ENCODE measurements at places on chromosomes 11 and 22. TPM values are rescaled to one million over a fixed set of nuclear protein-coding genes. Genes with fewer than 3 reads are reported as not detected.

AIFM3 gene
- total RNA-seq, result 1.0 TPM

DNA sequence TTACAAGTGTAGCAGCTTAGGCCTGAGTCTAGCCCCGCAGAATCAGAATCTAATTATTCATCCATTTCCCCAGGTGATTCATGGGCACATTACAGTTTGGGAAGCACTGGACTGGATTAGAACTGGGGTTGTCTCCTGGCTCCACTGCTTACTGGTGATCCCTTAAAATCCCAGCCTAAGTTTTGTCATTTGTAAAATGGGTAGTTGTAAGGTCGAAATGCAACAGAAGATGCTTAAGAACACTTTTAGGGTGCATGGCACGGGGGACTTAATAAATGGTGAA is 1.3 kb downstream of the STX3 start:
- DNase-seq, result no peak
- peak overlapping the region; percentile 28 for H3K27ac ChIP-seq
- no peaks in the 10 kb centered on the region for H3K36me3 ChIP-seq
- H3K4me1 ChIP-seq, result peaks cover 2% of the 10 kb centered on the region

- H3K27me3 ChIP-seq, result no peaks in the 10 kb centered on the region
- no peaks in the 10 kb centered on the region for H3K36me3 ChIP-seq
- no peaks in the 10 kb centered on the region for H3K4me1 ChIP-seq
- H3K4me3 ChIP-seq, result no peak overlapping the region
- peak; percentile 79 for DNase-seq
Measured at GRCh38 chr11:62004473-62004872, 37.0 kb upstream of the FTH1 start.

DNA sequence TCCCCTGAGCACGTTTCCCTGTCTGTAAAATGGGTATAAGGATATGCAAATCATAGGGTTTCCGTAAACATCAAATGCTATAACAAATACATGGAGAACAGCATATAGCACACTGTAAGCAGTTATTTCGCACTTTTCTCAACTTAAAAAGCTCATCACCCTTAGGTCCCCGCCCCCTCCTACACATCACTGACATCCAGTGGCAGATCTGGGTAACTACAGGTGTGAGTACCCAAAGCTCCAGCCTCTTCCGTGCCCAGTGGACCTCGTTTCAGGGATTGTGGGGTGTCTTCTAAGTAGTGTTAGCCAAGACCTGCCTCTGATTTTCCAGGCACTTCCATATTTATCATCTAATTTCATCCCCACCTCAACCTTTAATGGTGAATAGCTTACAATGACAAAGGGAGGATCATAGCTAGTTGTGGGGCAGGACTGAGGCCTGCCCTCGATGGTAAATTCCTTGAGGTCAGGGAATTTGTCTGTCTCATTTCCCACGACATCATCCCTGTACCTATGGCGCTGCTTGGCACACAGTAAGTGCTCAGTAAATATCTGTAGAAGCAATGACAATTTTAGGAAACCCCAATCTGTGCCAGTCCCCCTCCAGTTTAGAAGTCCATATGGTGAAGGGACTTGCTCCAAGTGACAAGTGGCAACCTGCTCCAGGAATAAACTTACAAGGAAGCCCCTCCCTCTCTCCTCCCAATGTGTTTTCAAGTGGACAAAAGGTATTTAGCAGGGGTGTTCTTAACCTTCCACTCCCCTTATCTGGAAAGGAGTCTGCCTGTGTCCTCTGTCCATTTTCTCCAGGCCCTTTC is 340.5 kb downstream of the TENM4 start:
- peak; percentile 50 for DNase-seq
- no peaks in the 10 kb centered on the region for H3K27me3 ChIP-seq
- H3K4me3 ChIP-seq, result no peak overlapping the region
- H3K36me3 ChIP-seq, result no peaks in the 10 kb centered on the region

Measured in aorta (tissue), 5 donors.